ENCODE measurements at places on chromosomes 5 and 9.

- no peak for DNase-seq
Measured at GRCh38 chr9:98101416-98101815, 17.6 kb downstream of the TRIM14 start.

DNA sequence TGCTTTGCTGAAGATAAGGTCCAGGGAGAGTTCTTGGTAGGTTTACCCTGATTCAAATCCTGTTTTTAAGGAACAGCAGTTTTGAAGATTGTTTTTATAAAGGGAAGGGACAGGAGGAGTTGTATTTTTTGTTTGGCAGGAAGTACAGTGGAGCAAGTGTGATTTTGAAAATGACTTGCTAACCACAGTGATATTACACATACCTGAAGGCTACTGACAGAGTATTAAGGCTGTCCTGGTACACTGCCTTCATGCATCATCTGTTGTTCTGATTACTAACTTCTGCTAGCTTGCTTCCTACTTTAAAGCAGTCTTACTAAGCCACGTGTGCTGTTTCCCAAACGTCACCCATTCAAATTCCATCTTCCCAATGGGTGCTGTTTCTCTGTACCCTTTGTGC is 559.5 kb upstream of the SGCD start:
- no peak for DNase-seq

DNA sequence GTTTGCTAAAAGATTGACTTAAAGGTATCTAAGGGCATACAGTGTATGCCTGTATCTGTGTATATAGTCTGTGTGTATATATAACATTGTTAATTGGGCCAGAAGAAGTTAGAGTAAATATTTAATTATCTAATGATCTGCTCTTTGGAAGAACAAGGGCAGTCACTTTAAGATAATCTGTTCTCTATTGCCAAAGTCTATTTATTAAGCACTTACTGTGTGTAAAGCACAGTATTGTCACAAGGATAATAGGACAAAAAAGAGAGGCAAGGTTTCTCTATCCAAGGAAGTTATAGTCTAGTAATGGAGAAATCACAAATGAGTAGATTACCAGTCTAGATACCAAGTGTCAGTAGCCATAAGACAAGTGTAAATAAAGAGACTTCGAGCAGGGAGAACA is 51.5 kb downstream of the SV2C start:
- no peak for DNase-seq

DNA sequence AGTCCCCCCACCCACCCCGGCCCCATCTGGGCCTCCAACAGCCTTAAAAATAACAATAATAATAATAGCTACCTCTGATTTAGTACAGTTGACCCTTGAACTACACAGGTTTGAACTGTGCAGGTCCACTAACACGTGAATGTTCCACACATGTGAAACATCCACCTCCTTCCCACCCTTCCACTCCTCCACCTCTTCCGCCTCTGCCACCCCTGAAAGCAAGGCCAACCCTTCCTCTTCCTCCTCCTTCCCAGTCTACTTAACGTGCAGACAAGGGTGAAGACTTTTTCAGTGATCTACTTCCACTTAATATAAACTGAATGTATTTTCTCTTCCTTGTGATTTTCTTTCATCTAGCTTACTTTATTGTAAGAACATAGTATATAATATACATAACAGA is 10.8 kb downstream of the PDGFRB start:
- DNase-seq: no peak

DNA sequence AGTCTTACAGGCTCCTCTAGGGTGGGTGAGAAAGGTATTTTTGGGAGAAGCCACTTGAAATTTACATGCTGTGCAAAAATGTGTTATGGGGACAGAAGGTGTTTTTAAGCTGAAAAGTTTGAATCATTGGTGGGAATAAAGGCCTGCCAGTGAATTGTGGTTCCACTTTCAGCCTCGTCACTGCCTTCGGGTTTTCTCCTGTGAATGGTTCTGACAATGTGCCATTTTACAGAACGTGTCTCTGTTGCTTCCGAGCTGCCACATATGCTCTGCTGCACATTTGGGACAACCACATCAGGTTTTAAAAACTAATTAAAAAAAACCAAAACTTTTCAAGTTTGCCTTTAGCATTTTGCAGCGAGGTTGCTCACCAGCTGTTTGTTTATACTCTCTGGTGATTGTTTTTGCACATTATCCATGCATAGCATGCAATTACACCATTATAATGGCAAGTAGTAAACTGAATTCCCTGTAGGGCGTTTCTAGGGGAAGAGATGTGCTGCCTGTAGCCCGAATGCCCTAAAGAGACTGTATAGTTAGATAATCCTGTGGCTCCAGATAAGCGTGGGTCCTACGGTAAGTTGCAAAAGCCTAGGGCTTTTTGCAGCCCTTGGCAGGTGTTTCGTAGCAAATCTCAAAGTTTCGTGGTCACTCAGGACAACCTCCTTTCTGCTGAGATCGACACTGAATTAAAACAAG is 40.1 kb upstream of the SUB1 start:
- no peak for DNase-seq

DNA sequence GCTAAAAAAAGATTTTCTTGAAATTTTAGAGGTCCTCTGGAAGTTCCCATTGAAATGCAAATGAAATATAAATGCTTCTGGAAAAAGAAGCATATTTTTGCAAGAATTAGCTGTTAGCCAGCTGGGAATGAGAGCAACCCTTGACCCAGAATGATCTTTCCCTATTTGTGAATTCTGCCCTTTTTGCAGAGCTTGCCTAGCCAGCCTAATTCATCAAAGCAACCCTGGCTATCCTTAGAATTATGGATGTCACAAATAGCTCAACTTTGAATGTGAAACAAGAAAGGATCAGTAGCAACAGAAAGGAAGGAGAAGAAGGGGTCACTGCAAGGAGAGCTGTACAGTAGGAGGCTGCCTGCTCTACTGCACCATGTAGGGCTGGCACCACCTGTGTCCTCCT is 345.9 kb downstream of the EFNA5 start:
- DNase-seq: no peak

- no peak for DNase-seq
Measured at GRCh38 chr5:157267025-157267424, 1.1 kb downstream of the CYFIP2 start.

DNA sequence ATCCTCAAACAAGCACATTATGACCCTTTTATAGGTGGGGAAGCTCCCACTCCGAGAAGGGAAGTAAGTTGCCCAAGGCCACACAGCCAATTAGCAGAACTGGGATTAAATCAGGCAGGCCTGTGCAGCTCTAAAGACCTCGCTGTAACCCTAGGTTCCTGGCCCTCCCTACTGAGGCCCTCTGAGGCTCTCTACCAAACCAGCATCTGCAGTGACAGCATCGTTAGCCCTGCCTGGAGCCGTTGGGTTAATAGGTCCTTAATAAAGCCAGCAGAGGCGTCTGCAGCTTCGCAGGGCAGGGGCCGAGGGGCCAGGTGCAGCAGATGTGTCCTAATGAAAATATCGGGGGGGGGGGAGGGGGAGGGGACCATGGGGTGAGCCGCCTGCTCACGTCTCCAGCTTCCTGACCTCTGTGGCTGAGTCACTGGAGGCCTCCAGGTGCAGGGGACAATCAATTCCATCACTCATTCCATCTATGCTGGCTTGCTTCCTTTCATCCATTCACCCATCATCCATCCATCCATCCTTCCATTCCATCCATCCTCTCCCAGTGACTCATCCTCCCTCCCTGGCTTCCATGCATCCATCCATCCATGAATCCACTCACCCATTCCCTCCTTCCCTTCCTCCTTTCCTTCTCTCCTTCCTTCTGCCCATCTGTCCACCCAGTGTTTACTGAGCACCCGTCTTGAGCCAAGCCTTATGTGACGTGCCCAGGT is 203.9 kb downstream of the C9orf50 start:
- DNase-seq: no peak

DNA sequence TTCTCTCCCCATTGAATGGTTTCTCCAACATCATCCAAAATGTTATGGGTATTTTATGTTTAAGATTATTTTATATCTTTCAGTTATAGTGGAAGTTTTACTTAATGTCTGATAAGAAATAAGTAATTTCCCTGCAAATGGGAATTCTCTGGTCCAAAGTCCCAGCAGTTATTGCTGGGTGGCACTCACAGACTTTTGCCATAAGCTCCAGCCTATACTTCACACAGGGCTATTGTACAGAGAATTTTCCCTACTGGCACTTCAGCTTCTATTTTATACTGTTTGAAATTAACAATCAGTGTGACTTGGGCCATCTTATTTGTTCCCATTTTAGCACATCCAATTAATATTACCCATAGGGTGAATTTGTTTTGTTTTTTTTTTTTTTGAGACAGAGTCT is 32.9 kb downstream of the CD14 start:
- DNase-seq: no peak

DNA sequence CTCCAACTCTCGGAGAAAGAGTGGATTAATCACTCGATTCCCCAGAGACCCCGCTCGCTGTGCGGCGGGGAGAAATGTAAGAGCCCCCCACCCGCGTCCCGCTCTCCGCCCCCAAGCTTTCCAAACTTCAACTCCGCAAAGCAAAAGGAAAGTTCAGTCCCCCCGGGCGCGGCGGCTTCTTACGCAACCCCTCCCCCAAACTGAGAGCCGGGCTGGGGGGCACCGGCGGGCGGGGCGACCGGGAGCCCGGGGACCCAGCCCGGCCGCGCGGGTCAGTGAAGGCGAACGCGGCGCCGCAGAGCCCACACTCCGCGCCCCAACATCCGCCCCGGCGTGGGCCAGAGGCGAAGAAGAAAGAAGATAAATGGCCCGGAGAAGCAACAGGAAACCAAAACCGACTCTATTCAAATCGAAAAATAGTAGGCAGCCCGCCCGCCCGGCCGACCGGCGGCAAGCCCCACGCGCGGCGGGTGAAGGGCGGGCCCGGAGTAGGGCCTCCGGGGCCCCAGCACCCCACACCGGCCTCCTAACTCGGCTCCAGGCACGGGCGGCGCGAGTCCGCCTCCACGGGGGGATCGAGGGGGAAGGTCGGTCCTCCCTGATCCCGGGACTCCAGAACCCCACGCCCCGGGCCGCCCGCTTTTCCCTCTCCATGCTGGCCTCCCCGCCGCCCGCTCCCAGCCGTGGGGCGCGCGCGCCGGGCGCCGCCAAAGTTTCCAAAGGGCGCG is 720 bp downstream of the NOTCH1 start:
- peak; percentile 84 for DNase-seq

DNA sequence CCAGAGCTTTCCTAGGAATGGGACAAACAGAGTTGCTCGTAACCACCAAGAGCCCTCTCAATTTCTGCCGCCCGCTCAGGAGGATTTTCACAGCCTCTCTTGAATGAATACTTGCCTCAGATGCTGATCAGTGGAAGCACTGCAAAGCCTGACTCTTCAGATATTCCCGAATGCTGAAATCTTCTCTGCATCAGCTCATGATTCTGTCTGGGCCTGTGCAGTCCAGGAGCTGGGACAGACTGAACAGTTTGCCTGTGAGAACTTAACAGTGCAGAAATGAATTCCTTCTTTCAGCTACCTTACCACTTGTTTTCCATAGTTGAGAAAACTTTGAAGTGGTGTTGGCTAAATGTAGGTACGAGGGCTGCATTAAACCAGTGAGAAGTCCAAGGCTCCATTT is 17.1 kb downstream of the ZNF462 start:
- DNase-seq: no peak

- no peak for DNase-seq
Measured at GRCh38 chr5:135859641-135860040, 25.2 kb downstream of the SLC25A48 start.

GRCh38 chr9:16118043-16118442 is 565.2 kb downstream of the CCDC171 start:
- no peak for DNase-seq

DNA sequence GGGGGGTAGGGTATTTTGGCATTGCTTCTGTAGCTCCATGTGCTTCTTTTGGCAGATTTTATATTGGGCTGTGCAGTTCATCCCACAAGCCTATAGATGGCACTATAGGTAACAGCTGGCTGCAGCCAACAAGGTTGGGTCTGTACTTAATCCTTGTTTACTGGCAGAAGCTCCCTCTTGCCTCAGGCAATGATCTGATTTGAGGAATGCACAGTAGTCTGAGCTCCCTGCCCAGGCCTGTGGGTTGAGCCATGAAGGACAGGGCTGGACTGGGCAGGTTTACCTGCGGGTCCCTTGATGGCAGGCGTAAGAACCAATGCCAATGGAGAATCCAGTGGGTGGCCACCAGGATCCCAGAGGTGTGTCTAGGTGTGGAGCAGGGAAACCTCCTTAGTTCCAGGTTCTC is 11.7 kb upstream of the OR1J2 start:
- DNase-seq: no peak

- DNase-seq: no peak
Measured at GRCh38 chr9:19371942-19372341, 8.1 kb downstream of the RPS6 start.

- DNase-seq: no peak
Measured at GRCh38 chr5:107858324-107858723, 187.6 kb upstream of the EFNA5 start.

DNA sequence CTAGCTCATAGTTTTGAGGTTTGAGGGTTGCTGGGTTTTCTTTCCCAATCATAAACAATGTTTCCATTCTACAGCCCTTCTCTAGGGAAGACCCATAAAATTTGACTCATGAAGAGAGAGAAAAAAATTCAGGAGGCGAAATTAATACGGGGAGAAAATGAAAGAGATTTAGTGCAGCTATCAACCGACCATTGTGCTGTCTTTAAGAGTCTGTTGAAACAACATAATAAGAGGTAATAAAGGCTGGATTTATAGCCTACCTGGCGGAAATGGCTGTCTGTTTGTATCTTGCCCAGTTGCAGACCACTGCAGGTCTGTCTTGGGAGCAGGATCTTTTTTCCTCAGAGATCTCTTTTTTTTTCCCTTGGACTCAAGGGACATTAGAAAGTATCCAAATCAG is 66.9 kb downstream of the TLR4 start:
- DNase-seq: no peak

- no peak for DNase-seq
Measured at GRCh38 chr9:110198357-110198756, 9.6 kb downstream of the C9orf152 start.

GRCh38 chr5:171433982-171434676 is 14.7 kb downstream of the FGF18 start:
- DNase-seq: no peak

All from stimulated activated effector memory CD8-positive, alpha-beta T cell treated with anti-CD3 and anti-CD28 coated beads, Interleukin-12 subunit alpha, Interleukin-12 subunit beta, amount 100 ng/mL, for 72 hours (primary cell).